ENCODE measurements at places on chromosomes 12 and 14.

DNA sequence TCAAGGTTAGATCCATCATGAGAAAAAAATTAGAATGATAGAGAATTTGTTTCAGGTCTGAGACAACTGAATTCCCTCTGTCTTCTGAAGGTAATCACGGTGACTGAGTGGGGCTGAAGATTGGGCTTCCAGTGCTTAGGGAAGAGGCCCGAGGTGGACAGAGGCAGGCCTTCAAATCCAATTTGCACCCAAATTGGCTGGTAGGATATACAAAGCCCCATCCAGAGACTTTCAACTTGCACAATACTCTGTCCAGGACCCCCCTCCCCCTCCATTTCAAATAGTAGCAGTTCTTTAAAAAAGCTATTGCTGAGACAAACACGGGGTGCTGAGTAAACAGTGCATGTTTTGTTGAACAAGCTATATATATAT, 3.6 kb upstream of the FOXG1 start:
- DNase-seq = no peak

GRCh38 chr12:3152011-3152511, 74.9 kb downstream of the TSPAN9 start:
- no peak for DNase-seq

DNA sequence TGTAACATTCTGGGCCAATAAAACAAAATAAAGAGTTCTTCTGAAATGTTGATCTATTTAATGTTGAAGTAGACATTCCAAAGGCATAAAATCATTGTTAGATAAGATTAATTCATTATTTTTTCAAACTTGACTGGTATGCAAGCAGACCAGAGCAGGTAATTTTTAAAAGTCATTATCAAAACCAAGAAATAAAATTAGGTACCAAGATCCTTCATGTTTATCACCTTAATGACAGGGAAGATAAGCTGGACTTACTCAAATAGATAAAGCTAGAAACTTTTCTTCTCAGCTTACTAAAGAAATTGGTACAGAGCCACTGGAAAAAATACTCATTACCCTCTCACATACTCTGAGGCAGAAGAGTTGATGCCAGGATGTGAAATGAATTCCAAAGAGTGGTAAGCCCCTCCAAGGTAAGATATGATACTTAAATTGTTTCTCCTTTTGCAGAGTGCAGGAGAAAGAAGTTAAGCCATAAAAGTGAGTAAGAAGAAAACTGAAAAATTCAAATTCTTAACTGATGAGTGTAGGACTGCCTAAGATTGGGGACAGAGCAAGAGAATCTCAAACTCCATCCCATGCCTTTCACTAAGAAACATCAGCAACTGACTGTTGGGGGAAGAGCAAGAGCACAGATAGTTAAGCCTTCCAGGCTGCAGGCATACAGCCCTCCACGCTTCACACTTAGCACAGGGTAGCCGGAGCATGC, 111.9 kb downstream of the SLC41A2 start:
- no peak for DNase-seq

DNA sequence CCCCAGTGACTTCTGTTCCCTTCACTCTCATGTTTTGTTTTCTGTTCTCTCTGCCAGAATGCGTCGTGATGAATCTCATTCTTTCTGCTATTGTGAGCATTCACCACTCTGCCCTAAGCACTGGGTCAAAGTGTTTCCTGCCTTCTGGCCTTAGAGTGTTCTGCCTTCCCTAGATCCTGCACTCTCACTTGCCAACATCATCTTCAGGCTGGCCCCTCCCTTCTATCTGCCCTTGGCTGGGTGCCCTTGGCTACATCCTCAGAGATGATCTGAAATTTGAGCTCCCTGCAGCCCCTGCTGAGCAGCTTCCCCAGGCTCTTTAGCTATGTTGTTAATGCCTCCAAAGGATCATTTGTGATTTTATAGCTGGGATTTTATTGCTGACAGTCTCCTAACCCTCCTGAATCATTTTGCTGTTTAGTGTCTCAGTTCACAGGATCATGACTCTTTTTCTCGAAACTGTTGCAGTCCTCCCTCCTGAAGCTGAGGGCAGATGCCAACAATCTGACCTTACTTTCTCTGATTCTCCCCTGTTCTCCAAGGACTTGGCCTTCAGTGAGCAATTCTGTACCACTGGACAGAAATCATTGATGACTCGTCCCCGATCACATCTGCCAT, 4.5 kb downstream of the DHRS2 start:
- DNase-seq = no peak

- DNase-seq = no peak
These were observed 12.9 kb upstream of the FAM181A start for GRCh38 chr14:93914278-93914677.

DNA sequence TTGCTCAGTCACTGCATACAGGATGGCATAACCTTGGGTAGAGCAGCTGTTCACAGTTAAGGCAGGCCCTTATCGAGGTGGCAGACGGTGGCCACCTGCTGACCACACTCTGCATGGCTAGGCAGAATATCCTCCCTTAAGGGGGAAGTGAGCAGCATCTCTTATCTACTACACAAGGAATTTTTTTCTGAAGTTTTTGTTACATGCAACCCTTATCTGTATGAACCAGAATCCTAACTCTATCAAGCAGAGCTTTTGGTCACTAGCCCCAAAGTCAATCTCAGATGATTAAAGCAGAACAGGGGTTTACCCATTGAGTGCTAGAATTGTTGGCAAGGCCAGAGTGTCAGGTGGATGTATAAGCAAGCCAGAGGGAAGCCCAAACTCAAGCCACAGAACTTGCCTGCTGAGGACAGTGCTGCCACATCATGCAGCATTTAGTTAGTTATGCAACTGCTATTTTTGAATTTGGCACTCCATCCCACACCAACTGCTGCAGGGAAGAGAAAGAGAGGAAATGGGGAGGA, 192.8 kb downstream of the TBX5 start:
- no peak for DNase-seq

DNA sequence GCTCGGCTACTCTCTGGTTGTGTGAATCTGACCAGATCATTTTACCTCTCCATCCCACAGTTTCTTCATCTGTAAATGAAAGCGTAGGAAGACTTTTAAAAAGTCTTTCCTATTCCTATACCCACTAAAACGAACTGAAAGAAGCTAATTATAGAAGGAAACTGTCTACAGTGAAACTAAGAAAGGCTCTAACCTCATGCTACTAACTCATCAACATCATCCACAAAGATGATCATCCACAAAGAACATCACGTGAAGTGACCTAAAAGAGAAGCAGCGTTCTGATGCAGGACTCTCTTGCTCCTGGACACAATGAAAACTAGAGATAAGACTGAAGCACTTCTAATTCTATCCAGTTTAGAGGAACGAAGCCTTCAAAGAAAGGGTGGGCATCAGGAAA, 58.5 kb upstream of the OSBPL8 start:
- DNase-seq = no peak

DNA sequence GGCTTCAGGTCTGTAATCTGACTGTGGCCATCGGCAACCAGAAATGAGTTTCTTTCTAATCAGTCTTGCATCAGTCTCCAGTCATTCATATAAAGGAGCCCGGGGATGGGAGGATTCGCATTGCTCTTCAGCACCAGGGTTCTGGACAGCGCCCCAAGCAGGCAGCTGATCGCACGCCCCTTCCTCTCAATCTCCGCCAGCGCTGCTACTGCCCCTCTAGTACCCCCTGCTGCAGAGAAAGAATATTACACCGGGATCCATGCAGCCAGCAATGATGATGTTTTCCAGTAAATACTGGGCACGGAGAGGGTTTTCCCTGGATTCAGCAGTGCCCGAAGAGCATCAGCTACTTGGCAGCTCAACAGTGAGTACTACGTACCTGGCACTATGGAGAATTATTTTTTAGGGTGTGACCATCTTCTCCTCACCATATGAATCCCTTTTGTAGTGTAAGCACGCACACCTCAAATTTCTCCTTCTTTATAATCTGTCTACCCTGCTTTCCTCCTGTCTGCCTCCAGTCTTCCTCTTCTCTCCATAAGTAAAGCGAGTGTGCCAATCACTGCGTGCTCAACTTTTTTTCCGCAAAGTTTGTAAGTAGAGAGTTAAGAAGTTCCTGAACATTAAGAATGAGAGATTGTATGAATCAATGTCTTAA, at the start of gene TPH2:
TSS of gene TPH2 (plus strand) at position 118 of the 658 bp plus-strand sequence. CDS start at position 260, 142 bp downstream.
- DNase-seq = no peak

DNA sequence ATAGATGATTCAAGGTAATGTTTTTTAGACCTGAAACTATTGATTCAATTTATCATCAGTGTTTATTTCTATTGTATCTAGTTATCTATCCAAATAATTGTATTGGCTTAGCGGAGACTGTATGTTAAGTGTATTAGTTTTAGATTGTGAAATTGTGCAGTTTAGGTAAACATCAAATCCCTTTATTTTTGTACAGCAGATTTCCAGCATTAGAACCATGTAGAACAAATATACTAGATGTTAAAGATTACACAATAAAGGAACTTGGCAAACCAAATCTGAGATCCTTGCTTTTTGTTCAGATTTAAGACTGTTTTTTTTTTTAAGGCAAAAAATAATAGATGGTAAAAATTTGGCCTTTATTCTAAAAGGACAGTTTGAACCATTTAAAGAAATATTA, 39.3 kb downstream of the PPM1A start:
- DNase-seq = no peak

Measured in activated naive CD4-positive, alpha-beta T cell (primary cell).